ENCODE measurements at places on chromosomes 1 and 21. TPM values are rescaled to one million over a fixed set of nuclear protein-coding genes. Genes with fewer than 3 reads are reported as not detected.

VANGL2 gene
- 8.0 TPM for total RNA-seq

LRRC3 gene
- total RNA-seq, result 3.3 TPM

GSTM5 gene
- total RNA-seq, result not detected

GRCh38 chr1:91754348-91754747, 131.6 kb downstream of the TGFBR3 start:
- no peaks in the 10 kb centered on the region for H3K27me3 ChIP-seq
- no peak overlapping the region for H3K4me3 ChIP-seq
- H3K36me3 ChIP-seq, result no peaks in the 10 kb centered on the region
- no peak for DNase-seq
- peaks cover 22% of the 10 kb centered on the region for H3K4me1 ChIP-seq
- no peak overlapping the region for H3K27ac ChIP-seq

DNA sequence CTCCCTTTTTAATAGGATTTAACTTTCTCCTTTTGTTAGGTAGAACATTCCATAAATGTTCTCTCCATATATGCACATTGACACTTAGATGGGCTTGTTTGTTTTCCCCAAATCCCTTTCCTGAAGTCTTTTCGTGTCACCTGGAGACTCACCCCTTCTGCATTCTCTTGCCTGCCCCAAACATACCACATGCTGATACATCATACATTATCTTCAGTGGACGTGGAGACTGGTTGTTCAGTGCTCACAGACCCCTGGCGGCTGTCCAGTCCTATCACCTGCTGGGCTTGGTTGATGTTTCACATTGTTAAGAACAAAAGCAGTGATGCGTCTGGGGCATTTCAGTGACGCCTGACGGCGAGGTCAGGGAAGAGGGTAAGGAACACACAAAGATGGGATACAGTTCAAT, 22.2 kb downstream of the FMOD start:
- H3K27me3 ChIP-seq, result peaks cover 3% of the 10 kb centered on the region
- no peaks in the 10 kb centered on the region for H3K36me3 ChIP-seq
- DNase-seq, result no peak
- H3K4me3 ChIP-seq, result no peak overlapping the region
- H3K27ac ChIP-seq, result no peak overlapping the region

DNA sequence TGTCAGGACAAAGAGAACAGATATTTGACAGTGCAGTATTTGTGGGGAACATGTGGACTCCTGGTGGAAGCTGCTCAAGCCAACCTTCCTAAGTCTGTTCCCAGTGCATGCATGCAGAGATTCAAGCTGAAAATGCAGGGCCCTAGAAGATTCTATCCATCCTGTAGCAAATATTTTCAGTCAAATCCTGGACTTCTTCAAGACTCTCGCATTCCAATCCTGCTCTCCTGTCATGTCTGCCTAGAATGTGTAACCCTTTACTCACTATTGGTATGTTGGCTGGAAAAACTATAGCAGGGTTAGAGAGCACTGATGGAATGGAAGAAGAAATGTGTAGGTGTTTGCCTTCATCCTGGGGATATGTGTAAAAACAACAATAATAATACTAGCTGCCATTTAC, 385.6 kb upstream of the PKN2 start:
- H3K4me1 ChIP-seq, result no peaks in the 10 kb centered on the region
- no peaks in the 10 kb centered on the region for H3K36me3 ChIP-seq
- H3K27ac ChIP-seq, result no peak overlapping the region
- no peak overlapping the region for H3K4me3 ChIP-seq

DNA sequence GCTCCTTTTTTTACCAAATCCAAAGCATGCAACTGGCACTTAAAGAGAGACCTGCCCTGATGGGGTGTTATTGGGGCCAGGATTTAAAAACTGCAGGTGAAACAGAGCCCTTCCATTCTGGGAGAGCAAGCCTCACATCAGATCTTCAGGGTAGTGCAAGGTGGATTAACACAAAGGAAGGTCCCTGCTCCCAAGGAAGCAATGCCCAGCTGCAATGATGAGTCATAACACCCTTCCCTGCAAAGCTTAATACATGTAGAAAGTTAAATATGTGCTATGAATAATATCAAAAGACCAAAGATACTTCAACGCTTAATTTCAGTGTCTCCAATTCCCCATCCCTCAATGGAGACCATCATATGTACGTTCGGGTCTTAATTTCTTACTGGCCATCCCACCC, 508.0 kb downstream of the OMA1 start:
- H3K27ac ChIP-seq, result no peak overlapping the region
- H3K27me3 ChIP-seq, result peaks cover 19% of the 10 kb centered on the region
- H3K36me3 ChIP-seq, result no peaks in the 10 kb centered on the region
- no peak overlapping the region for H3K4me3 ChIP-seq
- no peak for DNase-seq

DNA sequence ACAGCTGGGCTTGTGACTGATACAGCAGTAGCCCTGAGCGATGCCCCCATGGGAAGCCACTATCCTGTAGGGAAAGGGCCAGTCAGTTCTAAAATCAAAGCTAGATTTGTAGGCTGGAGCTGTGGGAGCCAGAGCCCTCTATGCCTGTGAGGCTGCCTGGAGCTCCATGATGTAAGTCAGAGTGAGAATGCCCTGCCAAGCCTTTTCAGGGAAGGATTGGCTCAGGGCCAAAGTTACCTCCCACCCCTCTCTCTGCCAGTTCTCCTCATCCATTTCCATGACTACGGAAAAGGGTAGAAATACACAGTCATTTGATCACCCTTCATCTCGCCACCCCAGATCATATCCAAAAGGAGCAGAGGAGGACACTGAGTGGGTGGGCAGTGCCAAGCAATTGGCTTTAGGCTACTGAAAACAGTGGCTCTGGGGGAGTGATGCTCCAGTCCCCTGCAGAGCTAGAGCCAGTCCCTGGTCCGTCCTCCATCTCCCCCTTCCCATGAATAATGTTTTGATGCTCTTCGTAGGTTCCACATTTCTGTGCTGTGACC, 59.5 kb upstream of the KCNA3 start:
- H3K4me1 ChIP-seq, result no peaks in the 10 kb centered on the region
- H3K27ac ChIP-seq, result no peak overlapping the region
- no peaks in the 10 kb centered on the region for H3K27me3 ChIP-seq
- DNase-seq, result no peak
- H3K4me3 ChIP-seq, result no peak overlapping the region
- no peaks in the 10 kb centered on the region for H3K36me3 ChIP-seq

GRCh38 chr21:28454564-28455252, 538.0 kb downstream of the LTN1 start:
- H3K27me3 ChIP-seq, result peaks cover 3% of the 10 kb centered on the region
- H3K36me3 ChIP-seq, result no peaks in the 10 kb centered on the region
- H3K4me3 ChIP-seq, result no peak overlapping the region
- no peak overlapping the region for H3K27ac ChIP-seq

- no peak for DNase-seq
- no peak overlapping the region for H3K27ac ChIP-seq
- H3K27me3 ChIP-seq, result peaks cover 4% of the 10 kb centered on the region
- H3K36me3 ChIP-seq, result no peaks in the 10 kb centered on the region
- no peaks in the 10 kb centered on the region for H3K4me1 ChIP-seq
- H3K4me3 ChIP-seq, result no peak overlapping the region
Measured at GRCh38 chr1:176577646-176578197, 114.7 kb downstream of the PAPPA2 start.

DNA sequence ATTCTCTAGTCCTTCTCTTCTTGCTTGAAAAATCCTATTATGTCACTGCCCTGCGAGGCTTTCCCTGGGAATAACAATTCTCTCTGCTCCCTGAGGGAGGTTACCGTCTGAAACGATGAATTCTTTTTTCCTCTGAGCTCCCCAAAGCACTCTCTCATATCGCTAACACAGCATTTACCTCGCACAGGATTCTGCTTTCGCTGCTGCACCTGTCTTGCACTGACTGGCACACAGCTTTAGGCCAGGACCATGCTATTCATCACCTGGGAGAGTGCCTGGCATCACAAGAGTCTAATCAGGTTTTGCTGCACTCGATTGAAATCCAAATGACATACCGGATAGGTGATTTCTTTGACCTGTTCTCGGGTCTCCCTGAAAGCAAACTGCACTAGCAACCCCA, 52.8 kb upstream of the GNG4 start:
- no peak overlapping the region for H3K4me3 ChIP-seq
- peaks cover 14% of the 10 kb centered on the region for H3K36me3 ChIP-seq
- peaks cover 17% of the 10 kb centered on the region for H3K4me1 ChIP-seq
- no peak overlapping the region for H3K27ac ChIP-seq
- no peak for DNase-seq
- no peaks in the 10 kb centered on the region for H3K27me3 ChIP-seq

- no peak overlapping the region for H3K27ac ChIP-seq
- peaks cover 17% of the 10 kb centered on the region for H3K4me1 ChIP-seq
- no peak for DNase-seq
- H3K4me3 ChIP-seq, result no peak overlapping the region
Measured at GRCh38 chr21:45575993-45576837, 34.0 kb upstream of the SLC19A1 start.

DNA sequence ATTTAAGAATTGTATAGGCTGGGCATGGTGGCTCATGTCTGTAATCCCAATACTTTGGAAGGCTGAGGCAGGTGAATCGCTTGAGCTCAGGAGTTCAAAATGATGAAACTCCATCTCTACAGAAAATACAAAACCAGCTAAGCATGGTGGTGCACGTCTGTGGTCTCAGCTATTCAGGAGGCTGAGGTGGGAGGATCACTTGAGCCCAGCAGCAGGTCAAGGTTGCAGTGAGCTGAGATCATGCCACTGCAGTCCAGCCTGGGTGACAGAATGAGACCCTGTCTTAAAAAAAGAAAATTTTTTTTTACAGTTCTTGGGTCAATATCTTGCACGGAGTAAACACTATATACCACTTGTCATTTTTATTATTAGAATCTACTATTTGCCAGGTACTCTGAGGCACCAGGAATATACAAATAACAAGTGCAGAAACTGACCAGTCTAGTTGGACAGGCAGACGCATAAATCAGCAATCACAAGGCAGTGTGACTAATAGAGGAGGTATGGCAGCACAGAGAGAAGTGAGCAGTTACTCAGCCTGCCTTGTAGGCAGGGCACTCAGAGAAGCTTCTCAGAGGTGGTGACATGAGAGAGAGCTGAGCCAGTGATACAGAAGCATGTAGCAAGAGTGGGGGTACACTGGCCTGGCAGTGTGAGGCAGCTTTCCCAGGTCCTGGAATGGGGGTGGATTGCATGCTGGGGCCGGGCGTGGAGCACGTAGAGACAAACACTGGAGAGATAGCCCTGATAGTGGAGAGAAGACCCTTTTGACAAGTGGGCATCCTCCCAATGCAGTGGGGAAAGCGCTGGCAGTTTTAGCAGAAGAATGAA, 8.0 kb downstream of the PHLDA3 start:
- peak overlapping the region; percentile 99 for H3K27ac ChIP-seq
- peak overlapping the region; percentile 13 for H3K4me3 ChIP-seq
- no peaks in the 10 kb centered on the region for H3K27me3 ChIP-seq

GRCh38 chr1:33234131-33234530, 22.2 kb upstream of the ZNF362 start:
- no peaks in the 10 kb centered on the region for H3K27me3 ChIP-seq
- H3K27ac ChIP-seq, result no peak overlapping the region
- no peak for DNase-seq
- no peaks in the 10 kb centered on the region for H3K36me3 ChIP-seq
- H3K4me3 ChIP-seq, result no peak overlapping the region
- peaks cover 4% of the 10 kb centered on the region for H3K4me1 ChIP-seq

- peaks cover 1% of the 10 kb centered on the region for H3K27me3 ChIP-seq
- peaks cover 3% of the 10 kb centered on the region for H3K4me1 ChIP-seq
Measured at GRCh38 chr1:192937128-192937527, 122.0 kb downstream of the UCHL5 start.

DNA sequence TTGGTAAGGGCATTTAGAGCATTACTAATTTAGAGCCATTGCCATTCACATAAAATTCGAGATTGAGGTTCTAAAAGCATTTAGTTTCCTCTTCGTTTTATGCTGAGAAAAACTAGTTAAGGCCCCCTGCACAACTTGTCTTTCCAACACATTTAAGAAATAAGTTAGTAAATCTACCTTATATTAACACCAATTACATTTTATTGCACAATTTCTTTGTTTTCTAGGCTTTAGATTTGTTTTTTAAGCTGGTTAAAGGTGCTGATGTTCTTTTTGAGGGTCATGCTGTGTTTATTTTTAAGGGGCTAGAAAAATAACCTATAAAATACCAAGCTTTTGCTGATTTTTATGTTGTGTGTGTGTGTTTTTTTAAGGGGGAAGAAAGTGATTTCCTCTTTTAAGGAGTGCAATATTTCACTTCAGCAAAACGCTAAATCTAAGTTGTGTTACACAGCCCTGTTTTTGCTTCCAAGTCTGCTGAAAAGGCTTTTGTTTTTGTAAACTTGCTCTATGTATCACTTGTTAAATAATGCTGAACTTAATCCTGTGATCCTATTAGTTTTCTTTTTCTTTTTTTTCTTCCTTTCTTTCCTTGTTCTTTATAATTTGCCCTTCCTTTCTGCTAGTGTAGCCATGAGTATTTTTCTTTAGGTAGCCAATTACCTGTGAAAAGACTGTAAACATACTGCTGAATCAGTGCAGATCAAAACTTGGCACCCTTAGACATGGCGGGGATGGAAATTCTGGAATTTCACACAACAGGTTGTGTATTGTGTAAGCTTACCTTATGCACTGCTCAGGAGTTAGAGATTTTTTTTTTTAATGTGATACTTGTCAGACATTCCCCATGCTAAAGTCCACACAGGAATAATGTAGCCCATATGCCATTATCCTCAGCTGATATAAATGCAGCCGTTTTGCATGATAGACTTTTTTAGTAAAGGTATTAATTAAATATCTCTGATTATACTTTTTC, 1.5 kb downstream of the CEPT1 start:
- no peaks in the 10 kb centered on the region for H3K27me3 ChIP-seq
- H3K4me3 ChIP-seq, result peak overlapping the region; percentile 98
- H3K36me3 ChIP-seq, result no peaks in the 10 kb centered on the region
- H3K27ac ChIP-seq, result peak overlapping the region; percentile 13
- no peak for DNase-seq

GRCh38 chr21:31358158-31358557, 14.1 kb upstream of the TIAM1 start:
- H3K27ac ChIP-seq, result no peak overlapping the region
- no peak for DNase-seq
- no peak overlapping the region for H3K4me3 ChIP-seq
- peaks cover 12% of the 10 kb centered on the region for H3K4me1 ChIP-seq
- H3K27me3 ChIP-seq, result no peaks in the 10 kb centered on the region
- peaks cover 1% of the 10 kb centered on the region for H3K36me3 ChIP-seq

DNA sequence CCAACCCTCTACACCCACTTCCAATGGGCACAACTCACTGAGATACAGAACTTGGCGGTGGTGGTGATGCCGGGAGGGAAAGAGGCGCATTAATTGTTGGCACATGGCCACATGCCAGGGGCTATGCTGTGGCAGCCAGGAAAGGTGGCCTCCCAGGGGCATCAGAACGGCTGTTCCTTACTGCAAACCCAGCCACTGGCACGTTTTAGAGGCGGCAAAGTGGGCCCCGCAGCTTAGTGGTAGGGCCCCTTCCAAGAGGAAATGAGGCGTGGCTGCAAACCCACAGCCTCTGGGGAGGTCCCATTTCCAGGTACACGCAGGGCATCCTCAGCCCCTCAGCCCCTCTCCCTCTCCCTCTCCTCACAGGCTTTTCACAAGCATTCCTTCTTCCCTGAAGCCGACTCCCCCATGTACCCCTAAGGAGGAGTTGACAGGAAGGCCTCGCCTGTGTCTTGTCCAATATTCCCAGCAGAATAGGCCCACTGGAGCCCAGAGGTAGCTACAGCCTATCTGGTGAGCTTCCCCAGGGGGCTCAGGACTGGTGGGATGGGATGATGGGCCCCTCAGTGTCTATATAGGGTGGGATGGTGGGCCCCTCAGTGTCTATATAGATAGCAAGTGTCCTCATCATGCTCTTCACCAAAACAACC, 166.2 kb downstream of the CLIC6 start:
- H3K4me3 ChIP-seq, result no peak overlapping the region
- peak overlapping the region; percentile 98 for H3K27ac ChIP-seq
- H3K4me1 ChIP-seq, result peaks cover 32% of the 10 kb centered on the region
- H3K36me3 ChIP-seq, result peaks cover 18% of the 10 kb centered on the region

- no peak for DNase-seq
- no peaks in the 10 kb centered on the region for H3K36me3 ChIP-seq
- H3K4me1 ChIP-seq, result no peaks in the 10 kb centered on the region
- no peak overlapping the region for H3K4me3 ChIP-seq
- peaks cover 5% of the 10 kb centered on the region for H3K27me3 ChIP-seq
Measured at GRCh38 chr21:30447056-30447455, 7.0 kb downstream of the KRTAP15-1 start.
